ENCODE measurements at places on chromosomes 5 and 9.
A peak's percentile ranks its signal among the peaks of the same experiment; 100 is the strongest.

- peak; percentile 88 for DNase-seq
Observed at GRCh38 chr5:17118631-17119030, 98.8 kb upstream of the BASP1 start.

DNA sequence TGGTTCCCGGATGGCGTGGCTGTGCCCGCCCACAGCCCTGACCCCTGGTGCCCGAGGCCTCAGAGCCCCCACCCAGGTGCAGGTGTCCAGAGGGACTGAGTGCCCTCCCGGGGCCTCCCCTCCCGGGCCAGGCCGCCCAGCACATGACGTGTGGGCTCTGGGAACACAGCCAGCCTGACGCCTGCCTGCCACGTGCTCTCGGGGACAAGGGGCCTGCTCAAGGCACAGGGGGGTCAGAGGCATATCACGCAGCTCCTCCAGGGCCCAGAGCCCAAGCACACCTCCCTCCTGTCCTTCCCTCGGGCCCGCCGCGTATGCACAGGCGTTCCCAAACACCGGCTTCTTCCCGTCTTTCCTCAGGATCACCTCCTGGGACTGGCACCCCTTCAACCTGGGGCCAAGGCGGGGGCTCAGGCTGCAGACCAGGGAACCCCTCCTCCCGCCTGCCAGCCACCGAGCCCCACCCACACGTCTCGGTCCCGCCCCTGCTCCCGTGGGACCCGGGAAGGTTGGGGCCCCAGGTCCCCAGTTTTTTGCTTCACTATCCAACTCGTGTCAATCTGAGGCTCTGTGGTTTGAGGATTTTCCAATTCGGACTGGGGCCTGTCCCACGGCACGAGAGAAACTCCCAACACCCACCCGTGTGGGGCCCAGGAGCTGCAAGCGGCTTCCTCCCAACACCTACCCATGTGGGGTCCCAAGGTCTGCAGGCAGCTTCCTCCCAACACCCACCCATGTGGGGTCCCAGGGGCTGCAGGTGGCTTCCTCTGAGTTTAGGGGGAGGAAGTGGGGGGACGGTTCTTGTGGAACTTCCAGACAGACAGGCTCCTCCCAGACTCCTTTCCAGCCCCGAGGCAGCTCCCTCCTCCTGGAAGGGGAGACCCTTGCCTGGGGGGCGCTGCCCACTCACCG is 1.5 kb downstream of the LCN10 start:
- DNase-seq, result no peak

- DNase-seq, result no peak
Observed at GRCh38 chr9:98708933-98709911, at the start of gene GABBR2. TSS of gene GABBR2 (minus strand) at chr9:98708935. CDS start at chr9:98708737, 198 bp downstream.

DNA sequence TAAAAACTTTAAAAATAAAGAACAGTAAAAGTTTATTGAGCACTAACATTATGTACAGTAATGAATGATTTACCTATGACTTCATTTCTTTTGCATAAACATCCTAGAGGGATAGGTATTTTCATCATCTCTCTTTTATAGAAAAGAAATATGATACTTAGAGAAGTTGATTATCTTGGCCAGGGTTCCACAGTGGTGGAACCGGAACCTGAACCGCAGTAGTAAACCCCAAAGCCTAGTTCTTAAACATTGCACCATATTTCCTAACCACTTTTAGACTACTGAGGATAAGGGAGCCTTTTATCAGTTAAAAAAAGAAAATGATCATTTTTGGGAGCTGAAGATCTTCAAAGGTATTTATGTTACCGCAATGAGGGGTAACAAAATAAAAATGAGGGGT is 205.7 kb upstream of the SGCD start:
- DNase-seq, result no peak

DNA sequence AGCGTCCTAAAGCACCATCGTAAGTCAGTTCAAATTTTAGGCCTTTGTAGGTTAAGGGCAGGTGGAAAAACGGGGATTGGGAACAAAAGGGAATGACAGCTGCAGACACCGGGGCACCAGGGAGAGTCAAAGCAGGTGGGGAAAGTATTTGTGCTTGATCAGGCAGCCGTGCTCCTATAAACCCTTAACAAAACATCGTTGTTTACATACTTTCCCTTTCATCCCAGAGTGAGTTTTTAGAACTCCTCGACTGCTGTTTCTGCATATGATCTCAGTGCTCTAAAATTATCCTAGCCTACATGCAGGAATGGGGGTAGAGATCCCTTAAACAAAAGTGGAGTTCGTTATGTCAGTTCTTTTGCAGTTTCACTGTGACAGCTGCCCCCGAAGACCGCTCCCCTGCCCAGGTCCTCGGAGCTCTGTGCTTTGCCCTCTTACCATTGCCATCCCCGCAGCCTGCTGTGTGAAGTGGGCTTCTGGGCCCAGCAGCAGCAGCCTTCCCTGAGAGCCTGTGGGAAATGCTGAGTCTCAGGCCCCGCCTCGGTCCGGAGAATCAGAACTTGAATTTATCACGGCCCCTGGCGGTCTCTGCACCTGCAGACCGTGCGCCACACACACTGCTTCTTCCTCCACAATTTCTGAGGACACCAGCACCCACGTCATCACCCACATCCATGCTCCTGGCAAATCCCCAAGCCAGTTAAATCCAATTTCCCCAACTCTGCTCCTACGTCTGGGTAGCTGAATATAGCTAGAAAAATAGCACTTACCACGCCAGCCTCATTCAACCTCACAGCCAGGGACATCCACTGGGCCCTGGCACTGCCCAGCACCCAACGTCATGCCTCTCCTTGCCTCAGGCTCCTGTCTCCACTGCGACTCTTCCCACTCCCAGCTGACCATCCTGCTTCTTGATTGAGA is 86.8 kb downstream of the NSUN2 start:
- no peak for DNase-seq

DNA sequence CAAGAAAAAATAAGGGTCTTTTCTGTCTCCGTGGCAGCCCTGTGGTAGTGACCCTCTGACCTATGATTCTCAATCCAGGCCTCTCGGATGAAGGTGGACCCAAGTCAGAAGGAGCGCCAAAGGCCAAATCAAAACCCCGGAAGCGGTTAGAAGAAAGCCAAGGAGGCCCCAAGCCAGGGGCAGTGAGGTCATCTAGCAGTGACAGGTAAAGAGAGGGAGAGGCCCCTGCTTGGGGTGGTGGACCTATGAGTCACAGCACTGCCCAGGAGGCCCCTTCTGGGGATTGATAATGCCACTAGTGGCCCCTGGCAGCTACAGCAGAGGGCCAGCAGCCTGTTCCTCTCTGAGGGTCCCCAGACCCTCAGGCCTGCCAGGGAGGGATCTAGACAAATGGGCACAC is 6.4 kb upstream of the SLC2A8 start:
- no peak for DNase-seq

DNA sequence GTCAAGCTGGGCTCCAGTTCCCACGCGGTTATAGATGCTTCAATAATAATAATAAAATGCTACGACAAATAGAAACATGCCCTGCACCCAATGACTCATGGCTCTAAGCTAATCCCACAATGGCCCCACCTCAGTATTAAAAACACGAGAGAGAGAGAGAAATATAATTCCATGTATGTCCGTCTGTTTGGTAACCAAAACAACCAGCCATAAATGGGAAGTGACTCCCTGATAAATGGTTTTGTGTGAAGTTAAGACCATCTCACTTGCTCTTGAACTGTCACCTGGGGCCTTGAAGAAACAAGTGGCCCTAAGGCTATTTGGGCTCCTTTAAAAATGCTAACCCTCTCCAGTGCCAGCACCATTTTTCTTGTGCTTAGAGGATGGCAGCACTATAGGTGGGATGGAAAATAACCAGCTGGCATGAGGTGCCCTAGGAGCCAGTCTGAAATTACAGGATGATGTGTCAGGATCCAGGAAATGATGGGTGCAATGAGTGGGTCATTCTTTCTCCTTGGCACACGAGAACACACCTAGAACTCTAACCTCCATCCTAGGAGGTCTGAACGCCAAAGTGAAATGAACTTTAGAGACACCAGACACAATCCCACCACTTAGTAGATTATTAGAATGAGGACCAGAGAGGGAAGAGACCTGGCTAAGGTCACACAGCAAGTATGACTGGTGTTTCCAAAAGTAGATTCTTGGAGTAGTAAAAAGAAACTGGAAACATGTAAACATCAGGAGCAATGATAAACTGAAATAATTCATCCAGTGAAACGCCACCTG is 35.7 kb upstream of the ADRB2 start:
- DNase-seq, result no peak

DNA sequence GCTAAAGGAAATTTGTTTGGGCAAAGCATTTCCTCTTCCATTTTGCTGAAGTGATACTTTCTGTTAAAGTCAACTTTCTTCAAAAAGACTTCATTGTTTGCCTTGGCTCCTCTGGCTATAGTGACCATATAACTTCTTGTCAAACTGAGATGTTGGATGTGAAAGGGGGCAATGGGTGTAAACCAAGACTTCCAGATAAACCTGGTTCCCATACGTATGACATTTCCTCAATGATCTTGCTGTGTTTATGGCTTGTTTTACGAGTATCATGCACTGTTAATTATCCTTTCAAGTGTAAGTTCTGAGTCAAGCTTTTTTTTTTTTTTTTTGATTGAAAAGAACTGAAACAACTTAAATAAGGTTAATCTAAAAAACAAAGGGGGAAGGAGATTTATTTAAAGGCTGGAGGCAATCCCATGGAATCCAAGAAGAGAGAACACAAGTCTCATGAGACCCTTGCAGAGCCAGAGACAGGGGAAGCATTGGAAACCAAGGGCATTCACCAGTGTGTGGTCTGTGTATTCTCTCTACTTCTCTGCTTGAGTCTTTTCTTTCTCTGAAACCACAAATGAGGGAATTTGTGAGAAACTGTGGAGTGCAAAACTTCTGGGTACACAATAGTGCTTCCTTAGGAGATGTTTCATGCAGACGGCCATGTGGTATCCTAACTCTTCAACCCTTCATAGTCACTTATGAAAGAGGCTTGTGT is 335.3 kb downstream of the RAB3C start:
- DNase-seq, result no peak

DNA sequence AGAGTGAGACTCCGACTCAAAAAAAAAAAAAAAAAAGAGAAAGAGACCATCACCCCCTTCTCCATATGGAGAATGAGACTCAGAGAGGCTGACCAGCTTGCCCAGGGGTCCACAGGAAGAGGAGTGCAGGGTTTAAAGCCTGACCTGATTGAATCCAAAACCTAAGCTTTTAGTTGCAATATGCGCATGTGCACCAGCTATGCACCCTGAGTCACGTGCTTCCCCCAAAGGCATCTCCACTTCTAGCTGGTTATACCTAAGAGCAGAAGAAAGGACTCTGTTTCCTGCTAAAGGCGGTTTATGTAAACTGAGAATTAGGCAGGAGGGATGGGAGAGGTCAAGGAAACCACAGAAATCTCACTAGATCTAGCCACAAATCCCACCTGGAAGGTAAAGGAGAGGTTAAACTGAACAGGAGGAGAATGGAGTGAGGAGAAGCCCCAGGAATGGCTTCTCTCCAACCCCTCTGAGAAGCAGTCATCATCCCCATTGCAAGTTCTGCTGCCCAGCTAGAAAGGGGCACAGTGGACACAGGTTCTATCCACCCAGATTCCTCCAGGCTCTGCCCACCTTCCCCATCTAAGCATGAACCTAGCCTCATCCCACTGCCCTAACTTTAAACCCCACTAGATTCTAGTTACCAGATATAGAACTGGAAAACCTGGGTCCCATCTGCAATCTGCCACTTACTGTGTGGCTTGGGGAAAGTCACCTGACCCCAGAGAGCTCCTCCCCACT is 171.3 kb downstream of the ACTL7B start:
- no peak for DNase-seq

GRCh38 chr9:114608525-114608796 is 2.6 kb upstream of the TMEM268 start:
- no peak for DNase-seq

DNA sequence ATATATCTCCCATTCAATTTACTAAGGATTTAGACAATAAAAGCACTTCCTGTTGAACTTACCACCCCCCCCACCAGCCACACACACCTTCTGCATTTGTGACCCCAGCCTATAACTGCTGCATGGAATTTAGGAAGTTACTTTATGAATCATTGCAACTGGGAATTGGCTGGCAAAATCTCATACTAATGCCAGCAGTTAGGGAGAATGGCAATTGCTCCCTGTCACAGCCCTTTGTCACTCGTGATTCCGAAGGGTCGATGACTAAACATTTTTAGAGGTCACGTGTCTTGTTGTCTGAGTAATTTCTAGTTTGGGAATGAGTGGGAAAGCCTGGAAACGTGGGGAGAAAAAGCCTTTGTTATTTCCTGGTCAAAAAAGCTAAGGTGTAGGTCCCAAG is 46.6 kb upstream of the PCA3 start:
- DNase-seq, result no peak

- DNase-seq, result no peak
Observed at GRCh38 chr5:40437452-40437861, 242.3 kb upstream of the PTGER4 start.

DNA sequence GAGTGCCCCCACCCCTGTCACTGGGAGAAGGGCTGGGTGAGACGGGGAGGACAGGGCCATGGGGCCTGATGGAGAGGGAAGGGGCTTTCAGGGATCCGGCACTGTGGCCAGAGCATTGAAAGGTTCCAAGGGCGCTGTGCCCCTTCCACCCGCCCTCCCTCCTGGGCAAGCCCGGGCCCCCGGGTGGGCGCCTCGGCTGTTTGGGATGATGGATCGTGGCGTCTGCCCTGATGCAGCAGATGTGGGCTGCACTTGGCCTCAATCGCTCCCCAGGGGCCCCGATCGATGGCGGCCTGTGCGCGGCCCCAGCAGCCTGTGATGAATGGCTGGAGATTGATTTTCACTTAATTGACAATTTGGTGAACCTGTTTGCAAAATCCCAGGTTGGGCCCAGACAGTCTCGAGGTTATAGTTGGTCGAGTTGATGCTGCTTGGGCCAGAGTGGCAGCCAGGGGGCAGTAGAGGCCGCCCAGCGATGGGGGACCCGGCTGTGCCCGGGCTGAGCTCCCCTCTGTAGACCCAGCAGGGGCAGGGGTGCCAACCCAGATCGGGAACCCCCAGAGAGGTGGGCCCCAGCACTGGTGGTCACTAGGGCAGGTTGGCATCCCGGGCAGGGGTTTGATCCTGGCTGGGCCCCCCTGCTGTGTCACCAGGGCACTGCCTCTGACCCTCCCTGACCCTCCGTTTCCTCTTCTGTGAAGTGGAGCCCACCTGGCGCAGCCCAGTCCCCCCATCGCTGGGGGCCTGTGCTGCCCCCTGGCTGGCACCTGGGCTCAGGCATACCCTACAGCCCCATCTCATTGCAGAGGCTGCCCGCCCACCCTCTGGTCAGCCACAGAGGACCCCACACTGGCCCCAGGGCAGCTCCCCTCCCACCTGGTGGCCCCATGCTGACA is 34.7 kb downstream of the LHX3 start:
- DNase-seq, result no peak

- DNase-seq, result no peak
Observed at GRCh38 chr5:103512500-103512899, 50.1 kb downstream of the NUDT12 start.

GRCh38 chr5:125272357-125272756 is 525.9 kb upstream of the ZNF608 start:
- no peak for DNase-seq

GRCh38 chr9:35508069-35508468 is 18.2 kb downstream of the RUSC2 start:
- no peak for DNase-seq

DNA sequence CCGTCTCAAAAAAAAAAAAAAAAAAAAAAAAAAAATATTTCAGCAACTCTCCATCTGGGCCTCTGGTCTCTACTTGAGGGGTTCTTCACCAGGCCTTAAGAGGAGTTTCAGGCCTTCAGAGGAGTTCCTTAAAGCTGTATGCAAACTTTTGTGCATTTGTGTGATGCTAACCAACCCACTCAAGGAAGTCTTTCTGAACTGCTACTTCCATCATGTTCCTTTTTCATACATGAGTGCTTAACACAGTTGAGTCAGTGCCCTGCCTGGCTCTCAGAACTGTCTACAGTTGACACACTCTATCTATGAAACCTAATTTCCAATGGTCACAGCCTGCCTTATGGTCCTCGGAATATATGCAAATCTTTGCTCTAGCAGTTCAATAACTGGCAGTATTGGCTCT is 146.5 kb downstream of the MEF2C start:
- DNase-seq, result no peak
